ENCODE measurements at places on chromosomes 5 and 9.

GRCh38 chr5:31427013-31427723 lies 104.7 kb downstream of the DROSHA start:
- DNase-seq, result no peak

DNA sequence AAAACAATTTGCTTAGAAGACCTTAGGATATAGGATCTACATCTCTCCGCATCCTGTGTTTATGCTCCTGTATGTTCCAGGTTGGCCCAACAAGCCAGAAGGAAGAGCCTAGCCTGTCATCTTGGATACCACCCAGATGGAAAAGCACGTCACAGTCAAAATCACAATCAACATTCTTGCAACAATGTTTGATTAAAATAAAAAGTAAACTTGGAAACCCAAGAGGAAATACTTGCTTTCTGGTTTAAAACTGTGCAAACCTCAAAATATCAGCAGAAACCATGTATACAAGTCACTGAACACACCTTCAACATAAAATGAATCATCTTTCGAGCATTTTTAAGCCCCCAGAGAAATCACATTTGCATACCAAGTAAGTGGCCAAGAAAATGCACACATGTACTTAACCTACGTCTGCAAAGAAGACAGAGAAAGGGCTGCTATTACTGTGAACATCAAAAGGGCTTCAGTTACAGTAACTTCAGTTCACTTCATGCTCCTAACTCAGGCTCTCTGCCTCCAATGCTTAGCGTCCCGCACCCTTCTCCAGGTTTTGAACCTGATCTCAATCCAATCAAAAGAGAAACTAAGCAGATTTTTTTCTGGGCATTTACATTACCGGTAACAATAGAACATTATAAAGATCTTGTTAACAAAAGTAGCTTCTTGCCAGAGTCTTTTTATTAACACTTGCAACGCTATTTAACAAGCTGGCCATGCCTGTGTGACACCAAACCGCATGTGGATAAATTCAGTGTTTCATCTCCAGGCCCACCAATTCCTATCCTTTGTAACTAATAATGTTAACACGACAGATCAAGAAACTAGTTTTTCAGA lies 1.3 kb downstream of the ENC1 start:
- peak; percentile 41 for DNase-seq

DNA sequence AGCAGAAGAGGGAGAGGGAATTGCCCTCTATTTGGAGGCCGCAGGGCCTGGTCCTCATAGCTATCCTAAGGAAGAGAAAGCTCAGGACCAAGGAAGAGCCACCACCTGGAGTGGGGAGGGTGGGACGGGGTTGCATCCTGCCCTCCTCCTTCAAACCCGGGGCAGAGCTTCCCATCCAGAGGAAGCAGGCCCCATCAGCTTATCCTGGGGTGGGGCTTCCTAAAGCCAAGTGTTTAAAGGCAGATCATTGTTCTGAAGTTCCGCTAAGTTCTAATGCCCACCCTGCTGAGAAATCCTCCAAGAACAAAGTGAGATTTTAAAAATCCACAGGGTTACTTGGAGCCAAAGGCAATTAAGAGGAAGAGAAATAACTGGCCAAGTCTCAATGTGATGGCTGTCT lies 210.3 kb downstream of the C9orf152 start:
- DNase-seq, result no peak

DNA sequence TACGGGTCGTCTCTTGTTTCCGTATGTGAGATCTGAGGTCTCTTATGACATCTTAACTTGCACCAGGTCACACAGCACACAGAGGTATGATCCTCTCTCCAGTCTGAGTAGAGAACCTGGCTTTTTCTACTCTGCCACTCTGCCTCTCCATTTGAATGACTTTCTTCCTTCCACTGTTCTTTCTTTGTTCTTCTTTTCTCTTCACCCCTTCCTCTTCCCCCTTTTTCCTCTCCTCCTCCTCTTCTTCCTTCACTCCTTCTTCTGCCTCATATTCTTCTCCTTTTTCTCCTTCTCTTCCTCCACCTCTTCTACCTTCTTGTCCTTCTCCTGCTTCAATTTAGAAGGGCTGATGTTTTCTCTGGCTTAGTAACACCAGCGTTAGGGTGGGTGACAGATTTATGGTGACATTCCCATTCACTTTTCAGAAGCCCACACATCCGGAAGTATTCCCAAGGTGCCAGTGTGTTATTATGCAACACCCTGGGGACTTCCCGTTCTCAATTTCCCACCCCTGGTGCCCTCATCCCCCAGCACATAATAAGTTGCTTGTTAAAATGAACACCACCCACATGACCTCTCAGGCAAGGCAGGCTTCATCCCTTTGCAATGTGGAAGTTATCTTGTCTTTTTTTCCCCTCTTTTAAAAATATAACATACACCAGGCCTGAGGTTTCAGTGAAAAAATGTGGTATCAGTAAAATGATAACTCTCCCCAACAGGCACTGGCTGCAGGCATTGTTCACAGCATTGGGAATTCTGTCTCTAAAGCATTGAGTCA lies 122.0 kb downstream of the PAPPA start:
- peak; percentile 29 for DNase-seq
